ENCODE measurements at places on chromosomes 11 and 22.

GRCh38 chr11:11946180-11946579 lies 62.2 kb downstream of the DKK3 start:
- DNase-seq = no peak

GRCh38 chr11:17905477-17905876 lies 107.4 kb downstream of the SERGEF start:
- DNase-seq = no peak

- no peak for DNase-seq
Measured at GRCh38 chr11:103529181-103529684, 420.0 kb downstream of the DYNC2H1 start.

DNA sequence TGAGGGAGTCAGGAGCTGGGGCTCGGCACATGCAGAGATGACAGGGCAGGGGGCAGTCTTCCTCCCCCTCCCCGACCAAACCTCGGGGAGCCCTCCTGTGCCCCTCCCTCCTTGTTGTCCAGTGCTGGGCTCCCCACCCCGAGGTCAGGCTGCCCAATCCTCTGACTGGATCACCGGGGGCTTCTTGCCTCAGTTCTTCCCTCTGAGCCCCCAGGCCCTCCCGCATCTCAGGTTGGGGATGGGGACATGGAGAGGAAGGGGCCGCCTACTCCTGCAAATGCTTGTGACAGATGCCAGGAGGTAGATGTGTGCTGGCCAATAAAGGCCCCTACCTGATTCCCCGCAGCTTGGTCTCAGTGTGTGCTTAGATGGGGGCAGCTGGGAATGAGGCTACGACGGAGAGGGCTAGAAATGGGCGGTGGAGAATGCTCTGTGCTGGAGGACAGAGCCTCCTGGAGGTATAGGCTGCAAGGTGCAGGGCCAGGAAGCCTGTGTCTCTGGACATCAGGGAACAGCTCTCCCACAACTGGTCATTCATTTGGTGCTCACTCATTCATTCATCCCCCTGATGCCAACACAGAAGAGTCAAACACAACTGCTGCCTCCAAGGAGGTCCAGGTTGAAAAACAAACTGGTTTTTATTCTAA lies 8.4 kb downstream of the RHBDD3 start:
- DNase-seq = no peak

DNA sequence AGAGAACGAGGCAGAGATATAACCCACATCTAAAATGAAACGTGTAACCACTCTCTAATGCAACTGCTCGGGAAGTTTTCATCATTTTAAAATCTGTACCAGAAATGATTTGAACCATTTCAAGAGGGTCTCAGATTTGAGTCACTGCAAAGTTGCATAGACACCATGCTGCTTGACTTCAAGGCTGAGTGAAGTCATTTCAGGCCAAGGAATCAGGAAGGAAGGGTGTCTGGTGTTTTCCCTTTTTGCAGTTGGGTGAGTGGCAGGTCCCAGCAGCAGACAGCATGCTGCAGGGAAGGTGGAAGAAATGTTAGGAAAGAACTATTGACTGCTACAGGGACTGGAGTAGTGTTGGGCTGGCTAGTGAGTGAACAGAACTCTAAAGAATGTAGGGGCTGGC lies 16.5 kb downstream of the TANGO2 start:
- no peak for DNase-seq

GRCh38 chr11:3841426-3842350 lies 929 bp upstream of the RHOG start:
- peak; percentile 95 for DNase-seq

DNA sequence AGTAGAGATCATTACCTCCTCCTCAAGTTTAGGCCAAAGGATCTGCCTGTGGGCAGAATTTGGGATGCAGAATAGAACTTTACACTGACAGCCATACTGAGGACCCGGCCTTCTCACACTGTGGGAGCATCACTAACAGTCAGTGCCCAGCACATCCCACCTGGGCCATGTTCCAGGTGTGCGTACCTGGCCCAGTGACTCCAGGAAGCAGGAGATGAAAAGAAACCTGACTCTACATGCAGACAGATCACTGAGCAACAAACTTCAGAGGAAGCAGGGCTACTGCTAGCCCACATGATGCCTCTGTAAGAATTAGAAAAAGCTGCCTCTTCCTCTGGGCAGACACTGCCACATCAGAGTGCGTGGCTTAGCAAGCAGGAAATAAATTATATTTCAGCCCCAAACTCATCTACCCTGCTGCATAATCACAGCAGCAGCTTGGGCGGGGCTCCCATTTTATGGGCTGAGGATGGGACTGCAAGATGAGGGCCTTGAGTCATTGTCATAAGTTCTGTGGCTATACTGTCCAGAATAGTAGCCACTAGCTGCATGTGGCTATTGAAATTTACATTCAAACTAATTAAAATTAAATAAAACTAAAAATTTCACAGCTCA lies 6.0 kb upstream of the LMO2 start:
- peak; percentile 58 for DNase-seq

DNA sequence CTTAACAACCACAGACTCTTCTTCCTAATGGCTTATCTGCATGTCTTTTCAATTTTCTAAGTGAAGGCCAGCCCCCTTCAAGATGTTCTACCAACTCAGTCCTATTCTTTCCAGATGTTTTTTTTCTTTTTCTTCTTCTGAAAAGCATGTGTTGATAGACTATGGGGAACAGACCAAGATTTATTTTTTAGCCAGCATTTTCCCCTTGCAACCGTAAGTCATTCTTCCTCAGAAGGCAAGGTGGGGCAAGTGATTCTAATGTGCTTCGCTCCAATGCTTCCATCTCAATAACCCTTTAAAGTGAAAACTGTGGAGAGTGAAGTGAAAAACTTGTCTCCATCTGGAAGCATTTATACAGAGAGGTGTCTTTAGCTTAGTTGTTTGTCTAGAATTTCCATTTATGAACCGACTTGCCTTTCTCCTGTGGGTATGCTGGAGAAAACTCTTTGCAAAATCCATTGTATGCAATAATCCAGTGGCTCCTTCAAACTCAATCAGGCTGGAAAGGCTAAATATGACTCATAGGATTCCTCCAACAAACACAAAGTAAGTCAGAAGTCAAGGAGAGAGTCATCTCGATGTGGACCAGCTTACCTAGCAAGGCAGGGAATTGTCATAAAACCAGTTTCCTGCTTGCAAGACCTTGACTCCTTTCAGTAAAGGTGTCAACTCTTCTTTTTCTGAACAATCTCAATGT lies 83.7 kb downstream of the MAML2 start:
- DNase-seq = no peak

- no peak for DNase-seq
Measured at GRCh38 chr11:50077526-50077925, 44.9 kb downstream of the OR4C45 start.

- no peak for DNase-seq
Measured at GRCh38 chr11:47192111-47192510, 5.9 kb upstream of the PACSIN3 start.

DNA sequence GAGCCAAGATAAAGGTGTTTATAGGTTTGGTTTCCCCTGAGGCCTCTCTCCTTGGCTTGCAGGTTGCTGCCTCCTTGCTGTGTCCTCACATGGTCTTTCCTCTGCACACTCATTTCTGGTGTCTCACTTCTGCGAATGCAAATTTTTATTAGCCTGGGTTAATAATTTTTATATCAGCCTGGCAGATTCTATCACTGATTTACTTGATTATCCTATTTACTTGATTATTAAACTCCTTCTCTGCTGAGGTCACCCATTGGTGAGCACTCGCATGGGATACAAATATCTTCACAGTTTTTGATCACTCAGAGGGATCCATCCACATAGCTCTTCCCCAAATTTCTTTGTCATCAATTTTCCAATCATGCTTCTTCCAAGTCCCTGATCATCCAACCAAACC lies 90.9 kb upstream of the IGLL5 start:
- DNase-seq = no peak

DNA sequence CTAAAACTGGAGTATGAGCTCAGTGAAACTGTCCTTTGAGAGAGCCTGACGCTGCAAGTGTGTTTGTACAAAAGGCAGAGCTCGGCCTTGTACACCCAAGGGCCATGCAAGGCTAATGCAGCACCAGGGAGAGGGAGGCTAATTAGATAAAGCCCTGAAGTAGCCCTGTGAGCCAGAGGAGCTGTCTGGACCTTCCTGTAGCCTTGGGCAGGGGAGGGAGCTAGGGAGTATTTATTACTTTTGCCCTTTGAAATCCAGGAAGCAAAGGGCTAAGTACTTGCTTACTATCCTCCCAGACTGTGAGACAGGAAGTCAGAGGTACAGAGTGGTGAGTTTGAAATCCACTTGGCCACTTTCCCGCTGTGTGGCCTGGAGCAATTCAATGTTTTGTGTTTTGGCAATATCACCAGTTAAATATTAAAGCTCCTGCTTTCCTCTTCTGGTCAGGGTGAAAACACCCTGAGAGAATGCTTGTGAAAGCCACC lies 10.2 kb upstream of the LDHA start:
- DNase-seq = no peak

- no peak for DNase-seq
Measured at GRCh38 chr11:76786441-76787014, 3.4 kb downstream of the TSKU start.

DNA sequence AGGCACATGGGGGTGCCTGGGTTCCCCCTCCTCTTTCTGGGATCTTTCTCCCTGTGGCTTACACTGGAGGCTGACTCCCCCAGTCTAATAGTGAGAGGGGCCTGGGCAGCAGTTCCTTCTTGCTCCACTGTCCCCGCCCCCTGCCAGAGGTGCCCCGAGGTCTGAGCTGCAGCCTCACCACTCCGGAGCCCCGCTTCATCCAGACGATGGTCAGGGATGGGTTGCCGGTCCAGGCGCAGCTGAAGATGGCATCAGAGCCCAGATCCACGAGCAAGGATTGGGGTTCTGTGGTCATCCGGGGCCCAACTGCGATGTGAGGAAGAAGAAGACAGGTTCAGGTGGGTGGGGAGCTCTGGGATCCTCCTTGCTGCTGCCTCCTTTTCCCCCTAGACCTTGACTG lies 91.1 kb downstream of the ST3GAL4 start:
- DNase-seq = no peak

DNA sequence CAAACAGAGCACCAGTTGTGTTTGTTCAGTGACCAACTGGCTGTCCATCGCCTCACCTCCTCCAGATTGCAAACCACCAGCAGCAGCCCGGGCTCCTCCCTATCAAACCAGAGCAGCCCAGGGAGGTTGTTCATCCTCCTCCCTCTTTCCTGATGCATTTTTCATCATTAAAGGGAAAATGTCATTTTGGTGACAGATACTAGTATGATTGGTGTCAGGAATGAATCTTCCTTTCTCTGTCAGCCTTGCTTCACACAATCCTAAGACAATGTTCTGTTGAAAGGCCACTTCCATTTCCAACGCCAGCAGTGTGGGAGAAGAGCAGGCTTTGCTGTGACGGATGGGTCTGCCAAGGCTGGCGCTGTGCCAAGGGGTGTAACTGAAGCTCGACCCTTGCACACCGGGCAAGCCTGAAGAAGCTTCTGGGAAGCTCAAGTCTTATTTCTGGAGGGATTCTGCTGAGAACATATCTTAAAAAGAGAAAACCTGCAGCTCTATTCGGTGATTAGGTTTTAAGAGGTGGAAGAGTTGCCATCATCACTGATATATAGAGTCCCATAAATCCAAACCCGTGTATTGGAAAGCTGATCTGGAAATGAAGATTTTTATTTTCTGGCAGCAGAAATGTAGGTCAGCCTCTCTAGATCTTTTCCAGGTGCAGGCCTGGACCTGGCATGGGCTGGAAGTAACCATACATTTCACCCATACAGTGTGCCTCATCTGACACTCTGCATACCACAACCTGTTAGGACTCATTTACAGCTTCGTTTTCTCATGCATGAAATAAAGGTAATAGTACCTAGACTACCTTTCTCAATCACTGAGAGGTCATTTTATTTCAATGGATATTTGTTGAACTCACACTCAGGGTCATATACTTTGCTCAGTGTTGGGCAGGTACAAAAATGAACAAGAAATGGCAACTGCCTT lies 524.5 kb downstream of the NTM start:
- no peak for DNase-seq

- no peak for DNase-seq
Measured at GRCh38 chr22:26615149-26615548, 2.7 kb downstream of the CRYBB1 start.

Measured in CD14-positive monocyte (primary cell).